ENCODE measurements at places on chromosomes 1 and 21.

- DNase-seq, result no peak
These were observed 70.7 kb downstream of the SPATA46 start for GRCh38 chr1:162305969-162306368.

GRCh38 chr21:41874611-41875010 lies 4.5 kb downstream of the PRDM15 start:
- no peak for DNase-seq

GRCh38 chr1:44251486-44251885 lies 38.2 kb downstream of the DMAP1 start:
- no peak for DNase-seq

DNA sequence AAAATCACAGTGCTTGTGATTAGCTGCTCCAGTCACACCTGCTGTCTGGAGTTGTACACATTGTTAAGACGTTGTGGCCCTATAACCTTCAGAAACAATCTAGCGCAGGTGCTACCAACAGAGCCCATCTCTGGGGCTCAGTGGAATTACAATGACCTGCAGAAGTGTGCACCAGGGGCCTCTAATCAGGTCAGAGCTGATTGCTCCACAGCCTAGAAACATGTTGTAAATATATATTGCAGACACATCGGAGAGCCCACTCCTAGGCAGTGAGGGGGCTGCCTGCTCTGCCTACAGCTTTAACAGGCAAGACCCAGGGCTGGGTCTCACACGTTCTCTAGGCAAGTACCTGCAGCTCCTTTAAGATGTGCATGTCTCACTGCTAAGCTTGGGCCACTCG lies 302.0 kb downstream of the SIPA1L2 start:
- no peak for DNase-seq

DNA sequence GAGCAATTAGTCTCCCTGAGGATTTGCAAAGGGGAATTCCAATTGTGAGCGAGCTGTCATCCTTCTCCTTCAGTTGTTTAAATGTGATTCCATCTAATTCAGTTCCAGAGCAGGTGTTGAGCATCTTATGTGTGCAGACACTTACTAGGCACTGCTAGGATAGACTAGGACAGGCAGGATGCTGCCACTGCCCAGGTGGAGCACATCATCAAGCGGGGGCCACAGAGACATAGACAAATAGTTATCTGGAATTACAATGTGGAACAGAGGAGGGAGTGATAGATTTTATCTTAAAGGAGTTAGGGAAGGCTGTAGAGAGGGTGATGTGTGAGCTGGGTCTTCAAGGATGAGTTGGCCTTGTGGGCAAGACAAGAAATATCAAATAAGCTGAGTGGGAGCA lies 55.9 kb downstream of the CDC7 start:
- no peak for DNase-seq

DNA sequence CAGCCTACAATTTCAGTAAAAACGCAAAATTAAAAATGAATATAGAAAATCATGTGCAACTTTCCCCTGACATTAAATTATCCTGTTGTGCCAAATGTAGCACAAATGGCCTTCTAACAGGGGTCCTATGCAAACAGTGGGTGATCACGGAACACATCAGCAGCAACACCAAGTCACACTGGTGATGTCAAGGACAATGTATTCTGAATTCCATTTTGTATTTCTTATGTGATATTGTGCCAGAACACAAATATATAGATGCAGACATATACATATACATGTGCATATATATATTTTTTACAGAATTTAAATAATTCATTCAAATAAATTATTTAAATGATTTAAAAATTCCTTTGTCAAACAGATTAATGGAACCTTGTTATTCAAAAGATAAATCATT lies 8.6 kb upstream of the ADGRL2 start:
- DNase-seq, result no peak

- peak; percentile 85 for DNase-seq
These were observed 1.9 kb upstream of the DHRS3 start for GRCh38 chr1:12619792-12620487.

DNA sequence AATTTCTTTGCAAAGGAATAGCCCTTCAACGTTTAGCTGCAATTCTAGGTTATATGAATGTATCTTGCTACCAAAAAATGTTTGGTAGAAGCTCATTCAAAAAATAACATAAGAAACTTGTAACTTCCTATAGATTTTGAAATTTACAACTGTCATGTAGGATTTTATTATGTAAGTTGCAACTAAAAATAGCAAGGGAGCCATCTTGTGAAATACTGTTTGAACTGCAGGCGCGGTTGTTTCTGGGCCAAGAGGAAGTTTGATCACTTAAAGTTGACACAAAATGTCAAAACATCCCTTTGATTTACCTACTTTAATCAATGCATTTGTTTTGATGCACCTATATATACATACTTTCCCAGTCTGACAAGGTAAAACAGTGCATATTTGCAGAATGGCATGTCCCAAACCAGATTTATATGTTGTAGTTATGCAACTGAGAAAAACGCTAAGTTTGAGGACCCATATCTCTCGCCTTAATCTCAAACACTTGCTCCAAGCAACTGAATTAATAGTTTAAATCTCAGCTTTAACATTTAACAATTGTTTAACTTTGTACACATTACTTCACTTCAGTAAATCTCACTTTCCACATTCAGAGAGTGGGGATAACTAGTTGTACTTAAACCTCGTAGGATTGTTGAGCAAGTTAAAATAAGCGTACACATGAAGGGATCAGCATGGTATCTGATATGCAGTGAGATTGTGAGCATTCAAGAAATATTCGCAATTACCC lies 63.9 kb downstream of the KCNK2 start:
- DNase-seq, result peak; percentile 2

GRCh38 chr1:100793659-100794058 lies 74.1 kb downstream of the VCAM1 start:
- DNase-seq, result no peak

DNA sequence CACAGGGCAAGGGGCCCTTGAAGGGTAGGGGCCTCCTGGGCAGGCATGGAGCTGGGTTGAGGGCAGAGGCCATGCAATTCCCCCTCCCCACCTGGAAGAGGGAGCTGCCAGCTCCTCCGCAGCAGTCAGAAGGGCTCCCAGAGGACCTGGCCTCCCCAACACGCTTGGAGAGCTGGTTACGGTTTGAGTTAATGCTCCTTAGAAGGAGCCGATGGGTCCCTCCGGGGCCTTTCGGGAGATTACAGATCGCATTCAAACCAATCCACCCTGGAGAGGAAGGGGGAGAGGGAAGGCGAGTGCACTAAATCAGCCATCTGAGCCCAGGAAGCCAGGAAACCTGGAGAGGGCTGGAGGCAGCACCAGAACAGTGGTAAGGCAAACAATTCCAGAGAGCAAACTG lies 106.3 kb upstream of the CSF3R start:
- no peak for DNase-seq

DNA sequence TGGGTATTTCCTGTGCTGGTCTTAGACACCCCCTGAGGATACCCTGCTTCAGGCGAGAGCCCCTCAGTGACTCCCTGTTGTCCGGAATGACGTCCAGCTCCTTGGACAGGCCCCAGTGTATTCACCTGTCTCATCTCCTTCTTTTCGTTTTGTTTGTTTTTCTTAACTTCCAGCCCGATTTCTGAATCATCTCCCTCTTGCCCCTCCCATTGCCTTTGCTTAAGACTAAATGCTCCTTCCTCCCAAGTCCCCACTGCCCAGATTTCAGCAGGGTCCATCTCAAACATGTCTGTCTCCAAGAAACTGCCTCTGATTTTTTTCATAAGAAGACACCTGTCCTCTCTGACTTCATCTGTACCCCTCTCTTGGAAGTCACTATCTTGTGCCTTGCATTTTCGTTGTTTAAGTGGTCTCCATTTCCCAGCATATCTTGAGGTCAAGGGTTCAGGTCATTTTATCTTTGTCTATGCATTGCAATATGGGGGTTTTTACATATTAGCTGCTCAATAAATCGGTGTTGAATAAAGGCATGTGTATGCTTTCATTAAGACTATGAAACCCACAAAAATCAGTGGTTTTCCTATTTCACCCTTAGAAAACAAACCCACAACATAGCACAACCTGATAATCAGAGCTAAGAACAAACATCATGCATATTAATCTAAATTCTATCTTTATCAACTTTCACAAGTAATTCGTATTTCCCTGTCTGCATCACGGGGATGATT lies 58.4 kb upstream of the LGALS8 start:
- DNase-seq, result no peak

- DNase-seq, result no peak
These were observed 11.9 kb downstream of the ETS2 start for GRCh38 chr21:38817371-38818324.

GRCh38 chr21:45917241-45917640 lies 64.3 kb upstream of the COL6A1 start:
- no peak for DNase-seq

- no peak for DNase-seq
These were observed 5.6 kb downstream of the LYPLAL1 start for GRCh38 chr1:219179293-219179692.

- no peak for DNase-seq
These were observed 297.9 kb upstream of the GREM2 start for GRCh38 chr1:240909701-240910457.

- DNase-seq, result peak; percentile 31
These were observed 457 bp downstream of the SRM start for GRCh38 chr1:11059155-11059967.

- DNase-seq, result no peak
These were observed 599.0 kb downstream of the LMO4 start for GRCh38 chr1:87927391-87928280.

DNA sequence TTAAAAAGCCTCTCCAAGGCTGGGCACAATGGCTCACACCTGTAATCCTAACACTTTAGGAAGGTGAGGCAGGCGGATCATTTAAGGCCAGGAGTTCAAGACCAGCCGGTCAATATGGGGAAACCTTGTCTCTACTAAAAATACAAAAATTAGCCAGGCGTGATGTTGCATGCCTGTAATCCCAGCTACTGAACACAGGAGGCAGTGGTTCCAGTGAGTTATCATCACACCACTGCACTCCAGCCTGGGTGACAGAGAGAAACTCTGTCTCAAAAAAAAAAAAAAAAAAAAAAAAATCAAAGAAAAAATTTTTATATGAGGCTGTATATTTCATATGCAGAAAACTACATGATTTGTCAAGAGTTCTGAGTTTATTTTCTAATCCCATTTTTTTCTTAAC lies 1107.1 kb upstream of the TMPRSS15 start:
- DNase-seq, result no peak

DNA sequence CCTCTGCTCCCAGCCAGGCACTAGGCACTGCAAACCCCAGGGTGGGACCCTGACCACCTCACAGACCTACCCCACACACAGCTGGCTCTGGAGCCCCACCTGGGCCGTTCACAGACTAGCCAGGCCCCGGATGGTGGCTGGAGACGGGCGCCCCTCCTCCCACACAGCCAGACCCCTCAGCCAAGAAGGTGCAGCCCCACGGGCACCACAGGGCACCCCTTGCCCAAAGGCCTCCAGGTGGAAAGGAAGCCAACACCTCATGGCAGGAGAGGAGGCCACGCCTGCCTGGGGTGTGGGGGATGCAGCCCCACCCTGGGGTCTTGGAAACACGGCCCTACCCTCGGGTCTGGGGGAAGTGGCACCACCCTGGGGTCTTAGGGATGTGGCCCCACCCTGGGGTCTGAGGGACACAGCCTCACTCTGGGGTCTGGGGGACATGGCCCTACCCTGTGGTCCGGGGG lies 44.6 kb downstream of the WNT9A start:
- no peak for DNase-seq

- DNase-seq, result no peak
These were observed 8.3 kb upstream of the ZNF669 start for GRCh38 chr1:247112479-247112781.

Data from NCI-H1092 (cell line).